ENCODE measurements at places on chromosomes 3 and 15.

DNA sequence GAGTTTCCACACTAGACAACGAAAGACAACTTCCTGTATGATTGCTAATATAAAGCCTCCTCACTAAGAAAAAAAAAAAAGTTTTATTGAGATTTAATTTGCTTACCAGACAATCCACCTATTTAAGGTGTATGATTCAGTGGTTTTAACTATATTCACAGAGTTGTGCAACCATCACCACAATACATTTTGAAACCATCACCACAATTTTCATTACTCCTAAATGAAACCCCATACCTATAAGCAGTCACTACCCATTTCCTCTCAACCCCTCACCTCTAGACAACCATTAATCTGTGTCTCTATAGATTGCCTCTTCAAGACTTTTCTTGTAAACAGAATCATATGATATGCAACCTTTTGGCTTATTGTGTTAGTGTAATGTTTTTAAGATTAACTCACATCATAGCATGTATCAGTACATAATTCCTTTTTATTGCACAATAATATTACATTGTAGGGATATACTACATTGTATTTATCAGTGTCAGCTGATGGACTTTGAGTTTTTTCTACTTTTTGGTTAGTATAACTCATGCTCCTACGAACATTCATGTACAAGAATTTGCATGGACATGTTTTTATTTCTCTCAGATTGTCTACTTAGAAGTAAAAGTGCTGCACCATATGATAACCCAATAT is 339.7 kb downstream of the NLGN1 start:
- no peak for DNase-seq

GRCh38 chr15:65368302-65369211 is 9.2 kb downstream of the IGDCC3 start:
- DNase-seq, result peak; percentile 63

DNA sequence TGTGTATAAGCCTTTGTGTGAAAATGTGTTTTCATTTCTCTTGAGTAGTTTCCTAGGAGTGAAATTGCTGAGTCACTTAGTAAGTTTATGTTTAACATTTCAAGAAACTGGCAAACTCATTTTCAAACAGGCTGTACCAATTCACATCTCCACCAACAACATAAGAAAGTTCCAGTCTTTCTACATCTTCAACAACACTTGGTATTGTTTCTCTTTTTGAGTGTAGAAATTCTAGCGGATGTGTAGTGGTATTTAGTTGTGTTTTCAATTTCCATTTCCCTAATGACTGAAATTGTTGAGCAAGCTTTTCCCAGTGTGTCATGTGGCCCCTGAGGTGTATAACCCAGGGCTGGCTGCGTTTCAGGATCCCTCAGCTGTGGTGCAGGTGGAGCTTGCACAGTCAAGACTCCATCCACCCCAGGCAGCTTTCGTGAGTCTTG is 258.5 kb downstream of the PDCD6IP start:
- DNase-seq, result no peak

GRCh38 chr3:144119633-144120032 is 148.0 kb downstream of the DIPK2A start:
- peak; percentile 33 for DNase-seq

All from Ammon's horn (tissue), 1 donor.